ENCODE measurements at places on chromosomes 16 and 17.

GRCh38 chr17:80955671-80956280 is 35.9 kb upstream of the CHMP6 start:
- no peak for DNase-seq

DNA sequence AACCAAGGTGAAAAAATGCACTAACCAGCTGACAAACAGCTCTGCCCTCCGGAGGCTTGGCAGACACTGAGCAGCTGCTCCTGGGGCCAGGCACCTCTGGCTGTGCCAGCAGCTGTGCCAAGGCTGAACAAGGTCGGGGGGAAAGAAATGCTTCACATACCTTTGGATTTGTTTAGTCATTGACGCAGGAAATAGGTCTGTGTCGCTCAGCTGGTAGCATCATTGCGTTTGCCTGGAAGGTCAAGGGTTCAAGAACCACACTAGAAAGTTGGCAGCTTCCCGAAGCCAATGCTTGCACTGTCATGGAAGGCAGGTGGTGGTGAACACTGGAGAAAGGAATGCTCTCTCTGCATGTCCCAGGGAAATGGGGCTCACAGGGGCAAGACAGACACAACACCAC is 63.5 kb downstream of the PCTP start:
- no peak for DNase-seq

- no peak for DNase-seq
Observed at GRCh38 chr17:33945646-33946546, 309.2 kb upstream of the CCL2 start.

- DNase-seq: no peak
Observed at GRCh38 chr16:4077174-4077649, 39.0 kb downstream of the ADCY9 start.

- no peak for DNase-seq
Observed at GRCh38 chr16:75821117-75821516, 94.8 kb upstream of the CPHXL start.

- DNase-seq: no peak
Observed at GRCh38 chr16:67526149-67526791, 2.4 kb upstream of the RIPOR1 start.

DNA sequence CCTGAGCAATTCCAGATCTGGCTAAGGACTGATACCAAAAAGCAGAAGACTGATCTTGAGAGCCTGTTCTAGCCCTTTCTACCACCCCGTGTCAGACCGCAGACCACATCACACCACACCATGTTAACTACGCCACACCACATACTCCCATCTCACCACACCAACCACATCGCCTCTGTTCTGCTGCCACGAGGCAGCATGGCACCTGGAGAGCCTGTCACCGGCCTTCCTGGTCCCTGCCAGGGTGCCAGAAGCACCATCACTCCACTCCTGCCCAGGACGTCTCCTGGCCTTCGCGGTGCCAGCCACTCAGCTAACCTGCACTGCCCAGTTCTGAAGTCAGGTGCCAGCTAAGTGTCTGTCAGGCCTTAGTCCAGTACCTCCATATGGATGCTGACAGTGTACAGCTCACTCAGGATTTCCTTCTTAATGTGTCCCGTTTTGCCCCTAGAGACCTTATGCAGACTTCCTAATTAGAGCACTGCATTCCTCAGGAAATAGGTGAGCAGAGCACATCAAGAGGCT is 37.2 kb upstream of the BCAR1 start:
- peak; percentile 81 for DNase-seq

- no peak for DNase-seq
Observed at GRCh38 chr17:39360537-39360936, 40.9 kb downstream of the FBXL20 start.

DNA sequence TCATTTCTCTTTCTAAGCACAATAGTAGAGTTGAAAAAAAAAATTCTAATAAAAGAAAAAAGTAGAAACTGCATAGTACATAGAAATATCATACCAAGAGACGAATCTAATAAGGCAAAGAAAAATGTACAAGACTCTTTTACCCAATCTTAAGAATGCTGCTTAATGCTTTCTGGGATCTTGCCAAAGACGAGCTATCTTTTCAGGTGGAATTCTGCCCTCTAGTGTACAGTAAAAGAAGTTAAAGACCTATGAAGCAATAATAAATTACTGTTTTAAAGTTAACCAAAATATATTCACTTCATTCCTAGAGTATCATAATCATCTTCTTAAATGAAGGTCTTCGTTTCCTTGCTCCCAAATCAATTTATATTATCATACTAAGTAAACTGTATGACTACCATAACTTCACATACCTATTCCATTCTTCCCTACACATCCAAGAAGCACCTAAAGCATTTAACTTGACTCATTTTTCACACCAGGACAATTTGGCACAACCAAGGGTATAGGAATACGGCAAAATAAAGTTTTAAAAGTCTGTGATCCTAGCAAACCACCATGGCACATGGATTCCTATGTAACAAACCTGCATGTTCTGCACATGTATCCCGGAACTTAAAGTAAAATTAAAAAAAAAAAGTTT is 47.7 kb downstream of the CFDP1 start:
- DNase-seq: no peak

DNA sequence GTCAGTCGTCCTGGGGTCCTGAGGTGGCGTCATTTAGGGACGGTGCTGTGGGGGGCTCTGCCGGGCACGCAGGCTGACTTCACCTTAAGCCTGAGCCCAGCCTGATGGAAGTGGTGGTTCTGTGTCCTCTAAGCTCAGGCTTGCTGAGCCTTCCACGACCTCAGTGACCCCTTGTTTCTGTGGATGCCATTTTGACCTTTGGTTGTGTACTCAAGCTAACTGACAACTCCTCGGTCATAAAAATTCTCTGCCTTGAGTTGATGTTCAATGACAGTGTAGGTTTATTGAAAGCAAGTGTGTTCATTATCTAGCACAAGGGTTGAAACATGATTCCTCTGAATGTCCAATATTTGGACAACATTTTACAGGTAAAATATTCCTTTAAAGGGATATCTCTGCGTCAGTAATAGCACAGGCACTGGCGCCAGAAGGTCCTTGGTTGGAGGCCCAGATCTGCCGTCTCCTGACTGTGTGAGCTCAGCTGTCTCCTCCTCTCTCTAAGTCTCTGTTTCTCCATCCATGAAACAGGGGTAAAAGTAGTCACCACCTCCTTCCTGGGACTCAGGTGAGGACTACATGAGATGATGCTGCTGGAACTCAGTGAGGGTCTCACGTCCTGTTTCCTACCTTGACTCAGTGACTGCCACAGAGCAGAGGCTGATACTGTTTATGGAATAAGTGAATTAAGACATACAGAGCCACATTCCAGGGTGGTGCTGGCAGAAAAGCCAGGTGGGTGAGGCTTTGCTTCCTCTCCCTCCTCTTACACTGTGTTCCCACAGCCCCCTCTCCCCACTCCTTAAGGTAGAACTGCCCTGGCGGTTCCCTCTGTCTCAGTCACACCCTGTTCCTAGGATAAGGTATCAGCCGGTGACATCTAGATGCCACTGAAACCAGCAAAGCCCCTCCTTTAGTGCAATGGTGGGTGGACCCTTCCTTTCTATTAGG is 75.7 kb downstream of the IRF8 start:
- DNase-seq: no peak

- DNase-seq: no peak
Observed at GRCh38 chr16:73066331-73066926, 18.5 kb upstream of the ZFHX3 start.

Data from DND-41 (cell line).